Transverse colon (tissue), 4 donors: ENCODE measurements at places on chromosomes 1 and 21. TPM values are rescaled to one million over a fixed set of nuclear protein-coding genes. Genes with fewer than 3 reads are reported as not detected.

DNA sequence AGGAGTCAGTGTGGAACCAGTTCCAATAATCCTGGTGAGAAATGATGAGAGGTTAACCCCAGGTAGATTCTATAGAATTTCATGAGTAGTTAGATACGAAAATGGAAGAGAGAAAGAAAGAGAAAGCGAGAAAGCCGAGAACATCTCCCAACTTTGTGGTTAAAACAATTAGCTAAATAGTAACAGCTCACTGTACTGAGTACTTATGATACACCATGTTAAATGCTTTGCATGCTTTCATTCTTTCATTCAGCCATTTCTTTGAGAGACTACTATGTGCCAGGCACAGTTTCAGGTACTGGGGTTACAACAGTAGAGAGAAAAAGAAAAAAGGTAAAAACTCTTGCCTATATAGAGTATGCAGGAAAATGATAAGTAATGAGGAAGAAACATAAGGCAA, 109.7 kb upstream of the SYT6 start:
- no peak for DNase-seq

DNA sequence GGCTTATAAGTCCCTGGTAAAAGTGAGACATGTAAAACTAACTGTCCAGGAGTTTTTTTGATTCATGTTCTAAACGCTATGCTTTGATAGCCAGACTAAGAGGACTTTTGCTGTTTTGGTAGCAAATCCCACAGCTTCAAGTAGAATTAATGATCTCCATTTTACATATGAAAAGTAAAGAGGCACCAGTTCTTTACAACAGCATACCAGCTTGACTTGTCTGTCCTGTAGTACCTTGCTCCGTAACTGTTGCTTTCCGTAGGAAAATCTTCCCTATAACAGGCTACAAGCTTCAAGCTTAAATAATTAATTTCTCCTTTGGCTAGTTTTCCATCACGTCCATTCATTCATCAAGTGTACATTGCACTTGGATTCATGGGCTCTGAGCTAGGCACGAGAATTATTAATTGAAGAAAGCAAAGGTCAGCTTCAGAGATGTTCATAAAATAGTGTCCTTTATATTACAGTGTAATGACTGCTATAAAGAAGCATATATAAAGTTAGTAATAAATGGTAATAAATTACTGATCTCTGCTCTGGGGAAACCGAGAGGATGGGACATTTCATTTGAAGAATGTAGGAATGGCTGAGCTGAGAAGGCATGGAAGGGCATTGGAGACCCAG, 29.2 kb downstream of the B3GALT5 start:
- no peak for DNase-seq

DNA sequence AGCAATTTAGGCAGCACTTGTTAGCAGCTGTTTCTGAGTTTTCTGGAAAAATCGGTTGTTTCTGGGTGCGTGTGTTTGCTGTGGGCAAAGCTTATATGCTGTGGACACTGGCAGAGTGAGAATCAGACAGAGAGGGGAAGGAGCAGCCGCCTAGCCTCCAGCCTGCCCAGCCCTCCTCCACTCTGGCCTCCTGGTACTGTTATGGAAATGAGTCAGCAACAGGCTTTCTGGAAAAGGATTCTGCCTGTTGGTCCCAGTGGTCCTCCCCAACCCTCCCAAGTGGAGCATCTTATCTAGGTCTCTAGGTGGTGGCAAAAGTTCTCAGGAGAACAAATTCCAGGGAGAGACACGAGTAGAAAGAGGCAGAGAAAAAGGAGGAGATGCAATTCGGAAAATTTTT, 42.2 kb upstream of the GOLT1A start:
- no peak for DNase-seq

Gene HOOK1
- 7.8 TPM for total RNA-seq

DNA sequence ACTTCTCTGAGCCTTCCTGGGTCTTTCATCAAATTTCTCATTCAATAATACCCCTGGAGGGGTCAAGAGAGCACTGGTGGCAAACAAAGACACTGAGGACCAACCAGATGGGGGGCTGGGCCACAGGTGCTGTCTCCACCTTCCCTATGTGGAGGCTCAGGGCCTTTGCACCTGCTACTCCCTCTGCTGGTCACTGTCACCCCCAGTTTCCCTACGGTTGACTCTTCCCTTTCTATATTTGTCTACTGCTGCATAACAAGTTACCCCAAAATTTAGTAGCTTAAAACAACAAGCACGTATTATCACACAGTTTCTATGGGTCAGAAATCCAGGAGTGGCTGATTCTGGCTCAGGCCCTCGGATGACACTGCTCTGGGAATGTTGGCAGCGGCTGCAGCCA, 138.8 kb upstream of the RUNX3 start:
- no peak for DNase-seq
